ENCODE measurements at places on chromosomes 2 and 18.
A peak's percentile ranks its signal among the peaks of the same experiment; 100 is the strongest.

GRCh38 chr2:118779362-118779761 lies 68.1 kb downstream of the EN1 start:
- DNase-seq = no peak

- DNase-seq = no peak
These were observed 27.8 kb downstream of the KIF5C start for GRCh38 chr2:148902798-148903197.

- DNase-seq = no peak
These were observed 63.7 kb downstream of the EIPR1 start for GRCh38 chr2:3313781-3314375.

- DNase-seq = peak; percentile 33
These were observed 784 bp downstream of the ROCK1 start for GRCh38 chr18:21110713-21111345.

DNA sequence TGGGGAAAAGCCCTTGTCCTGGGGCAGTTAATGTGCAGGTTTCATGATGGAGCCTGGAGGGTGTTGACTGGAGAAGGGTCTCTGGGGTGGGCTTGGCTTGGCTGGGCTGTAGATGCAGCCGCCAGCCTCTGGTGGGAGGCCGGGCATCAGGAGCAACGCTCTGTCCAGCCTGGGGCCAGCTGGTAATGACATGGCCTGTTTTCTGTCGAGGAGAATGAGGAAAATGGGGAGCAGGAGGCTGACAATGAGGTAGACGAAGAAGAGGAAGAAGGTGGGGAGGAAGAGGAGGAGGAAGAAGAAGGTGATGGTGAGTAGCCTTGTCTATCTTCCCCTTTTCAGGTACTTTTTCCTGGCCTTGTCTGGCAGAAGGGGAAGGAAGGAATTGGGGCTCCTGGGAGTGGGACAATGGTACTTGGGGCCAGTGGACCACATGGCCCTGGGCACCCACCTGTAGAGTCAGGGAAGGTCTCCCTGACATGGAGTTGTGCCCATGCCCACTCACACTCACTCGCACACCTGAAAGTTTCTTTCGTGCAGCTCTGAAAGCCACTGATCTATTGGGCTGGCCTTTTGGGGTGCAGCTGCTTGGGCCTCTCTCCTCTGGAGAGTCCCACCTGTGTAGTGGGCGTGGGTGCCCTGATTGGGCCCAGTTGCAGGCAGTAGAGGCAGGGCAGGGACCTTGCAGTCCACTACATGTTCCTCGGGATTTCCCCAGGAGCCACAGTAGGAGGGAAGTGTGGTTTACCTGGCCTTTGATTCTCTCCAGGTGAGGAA lies 3.5 kb downstream of the PTMA start:
- no peak for DNase-seq

- no peak for DNase-seq
These were observed 91.3 kb downstream of the TLK1 start for GRCh38 chr2:171069286-171069956.

DNA sequence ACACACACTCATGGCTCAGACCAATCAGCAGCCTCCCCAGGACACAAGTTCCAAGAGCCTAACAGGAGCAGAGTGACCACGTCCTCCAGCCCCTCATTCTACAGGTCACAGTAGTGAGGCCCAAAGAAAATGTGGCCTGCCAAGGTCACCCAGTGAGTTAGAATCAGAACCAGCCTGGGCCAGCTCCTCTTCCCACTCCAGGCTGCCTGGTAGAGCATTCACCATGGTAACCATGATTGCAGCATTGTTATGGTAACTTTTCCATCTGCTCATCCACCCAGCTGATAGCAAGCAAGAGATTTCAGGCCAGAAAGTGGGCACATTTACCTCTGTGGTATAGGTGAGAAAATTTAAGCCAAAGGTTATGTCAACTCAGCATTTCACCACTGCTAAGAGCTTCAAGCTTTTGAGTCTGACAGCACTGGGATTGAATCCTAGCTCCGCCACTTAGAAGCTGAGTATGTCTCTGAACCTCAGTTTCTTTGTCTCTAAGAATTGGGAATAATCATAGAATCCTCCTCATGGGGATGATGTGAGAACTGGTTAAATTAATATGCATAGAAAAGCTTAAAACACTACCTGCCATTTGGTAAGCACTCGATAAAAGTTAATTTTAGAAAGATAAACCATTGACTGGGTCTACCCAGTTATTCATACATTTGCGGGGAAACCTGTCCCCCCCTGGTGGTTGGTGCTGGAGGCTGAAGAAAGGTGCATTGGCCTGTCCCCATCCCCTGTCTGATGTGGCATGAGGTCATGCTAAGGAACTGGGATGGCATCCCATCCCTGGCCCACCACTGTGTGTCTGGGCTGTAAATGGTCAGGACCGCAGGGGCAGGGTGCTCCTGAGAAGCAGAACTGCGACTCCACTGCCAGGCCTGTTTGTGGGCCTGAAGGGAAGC lies 181.5 kb downstream of the KLHL29 start:
- DNase-seq = no peak

DNA sequence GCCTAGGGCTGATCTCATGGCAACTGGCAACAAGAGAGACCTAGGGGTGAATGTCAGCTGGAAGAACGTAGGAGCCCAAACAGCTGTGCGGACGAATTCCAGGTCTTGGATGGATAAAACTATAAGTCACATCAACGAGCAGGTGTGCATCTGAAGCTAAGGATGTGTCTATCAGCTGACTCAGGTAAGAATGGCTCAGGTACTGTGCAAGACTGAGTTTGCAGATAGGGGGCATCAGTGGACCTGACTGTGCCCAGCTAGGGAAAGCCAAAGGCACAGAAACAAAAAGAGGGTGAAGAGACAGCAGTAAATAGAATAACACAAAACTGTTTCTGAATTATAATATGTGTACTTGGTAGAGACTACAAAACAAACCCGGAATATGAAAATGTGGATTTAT lies 357.3 kb downstream of the ZEB2 start:
- no peak for DNase-seq

DNA sequence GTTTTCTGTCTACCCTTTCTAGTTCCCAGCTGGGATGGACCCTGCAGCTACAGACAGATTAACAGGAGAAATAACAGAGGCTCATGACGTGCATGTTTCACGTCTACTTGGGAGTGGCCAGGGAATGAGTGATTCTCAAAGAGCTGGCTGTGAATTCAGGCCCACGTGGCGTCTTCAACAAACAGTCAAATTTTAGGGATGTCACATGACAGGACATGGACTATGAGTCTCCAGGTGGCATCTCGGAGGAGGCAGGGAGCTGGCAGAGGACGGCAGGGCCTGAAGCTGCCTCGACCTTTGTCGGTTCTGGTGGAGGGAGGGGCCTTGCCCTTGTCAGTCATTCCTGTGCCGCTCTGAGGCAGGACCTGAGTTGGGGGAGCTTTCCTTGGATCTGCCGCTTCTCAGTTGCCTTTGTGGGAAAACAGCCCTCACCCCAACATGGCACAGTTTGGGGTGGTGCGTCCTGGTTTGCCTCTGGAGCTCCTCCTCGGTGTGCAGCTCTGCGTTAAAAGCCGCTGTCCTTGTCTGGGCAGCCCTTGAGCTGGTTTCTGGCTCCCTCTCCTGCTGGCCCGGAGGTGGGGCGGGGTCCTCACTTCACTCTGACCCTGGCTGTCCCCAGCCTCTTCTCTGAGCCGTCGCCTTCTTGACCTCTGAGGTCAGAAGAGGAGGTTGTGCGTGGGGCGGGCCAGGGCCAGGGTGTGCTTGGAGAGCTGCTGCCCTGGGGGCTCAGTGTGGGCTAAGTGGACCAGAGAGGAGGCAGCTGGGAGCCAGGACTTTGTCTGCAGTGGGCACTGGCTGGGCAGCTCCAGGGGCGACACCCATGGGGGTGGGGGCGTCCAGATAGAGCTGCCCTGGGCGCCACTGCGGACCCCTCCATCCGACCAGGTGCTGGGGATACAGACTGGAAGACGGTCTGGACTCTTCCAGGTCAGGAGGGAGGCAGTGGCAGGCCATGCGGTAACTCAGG lies 12.1 kb upstream of the GAL3ST2 start:
- DNase-seq = no peak

- DNase-seq = no peak
These were observed 113.6 kb downstream of the MSH2 start for GRCh38 chr2:47516360-47517104.

- no peak for DNase-seq
These were observed 21.5 kb upstream of the REEP1 start for GRCh38 chr2:86358957-86359356.

DNA sequence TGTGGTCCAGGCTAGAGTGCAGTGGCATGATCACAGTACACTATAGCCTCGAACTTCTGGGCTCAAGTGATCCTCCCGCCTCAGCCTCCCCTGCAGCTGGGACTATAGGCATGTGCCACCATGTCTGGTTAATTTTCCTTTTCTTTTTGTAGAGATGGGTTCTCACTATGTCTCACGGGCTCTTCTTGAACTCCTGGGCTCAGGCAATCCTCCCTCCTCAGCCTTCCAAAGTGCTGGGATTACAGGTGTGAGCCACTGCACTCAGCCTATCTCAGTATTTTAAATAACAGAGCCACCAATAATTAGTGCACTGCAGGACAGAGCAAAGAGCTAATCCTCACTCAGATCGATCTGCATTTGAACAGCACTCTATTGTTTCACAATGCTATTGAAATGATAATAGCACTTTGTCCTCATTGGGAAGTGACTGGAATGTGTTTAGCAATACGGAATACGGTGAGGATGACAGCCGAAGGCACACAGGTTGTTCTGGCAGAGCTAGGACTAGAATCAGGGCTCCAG lies 335.9 kb downstream of the DLGAP1 start:
- no peak for DNase-seq

DNA sequence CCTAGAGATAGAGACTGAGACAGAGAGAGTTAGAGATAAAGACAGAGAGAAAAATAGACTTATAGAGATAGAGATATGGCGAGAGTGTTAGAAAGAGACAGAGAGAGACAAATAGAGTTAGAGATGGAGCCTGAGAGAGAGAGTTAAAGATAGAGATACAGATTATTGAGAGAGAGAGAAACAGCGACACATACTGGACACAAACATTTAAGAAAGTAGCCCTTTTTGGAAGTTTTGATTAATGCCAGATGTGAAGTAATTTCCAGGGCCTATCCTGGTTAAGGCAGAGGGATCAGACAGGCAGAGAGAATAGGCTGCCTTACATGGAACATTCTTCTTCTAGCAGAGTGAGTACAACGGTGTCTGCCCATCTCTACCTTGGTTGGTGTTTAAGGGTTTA lies 311.6 kb upstream of the CDH7 start:
- DNase-seq = peak; percentile 22

DNA sequence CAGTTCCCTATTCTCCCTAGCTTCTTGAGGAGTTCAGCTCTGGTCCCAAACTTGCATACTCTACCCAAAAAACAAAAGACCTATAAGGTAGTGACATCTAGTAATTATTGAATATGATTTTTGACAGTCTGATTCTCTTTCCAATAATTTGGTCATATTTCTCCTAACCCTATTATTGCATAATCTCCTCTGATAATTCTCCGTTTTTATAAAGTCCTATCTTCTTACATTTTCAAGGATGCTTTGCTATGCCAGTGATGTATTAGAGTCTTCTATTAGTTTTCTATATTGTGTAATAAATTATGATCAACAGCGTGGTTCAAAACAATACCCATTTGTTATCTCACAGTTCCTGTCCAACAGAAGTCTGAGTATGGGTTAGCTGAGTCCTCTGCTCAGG lies 426.3 kb downstream of the BCL11A start:
- DNase-seq = no peak

DNA sequence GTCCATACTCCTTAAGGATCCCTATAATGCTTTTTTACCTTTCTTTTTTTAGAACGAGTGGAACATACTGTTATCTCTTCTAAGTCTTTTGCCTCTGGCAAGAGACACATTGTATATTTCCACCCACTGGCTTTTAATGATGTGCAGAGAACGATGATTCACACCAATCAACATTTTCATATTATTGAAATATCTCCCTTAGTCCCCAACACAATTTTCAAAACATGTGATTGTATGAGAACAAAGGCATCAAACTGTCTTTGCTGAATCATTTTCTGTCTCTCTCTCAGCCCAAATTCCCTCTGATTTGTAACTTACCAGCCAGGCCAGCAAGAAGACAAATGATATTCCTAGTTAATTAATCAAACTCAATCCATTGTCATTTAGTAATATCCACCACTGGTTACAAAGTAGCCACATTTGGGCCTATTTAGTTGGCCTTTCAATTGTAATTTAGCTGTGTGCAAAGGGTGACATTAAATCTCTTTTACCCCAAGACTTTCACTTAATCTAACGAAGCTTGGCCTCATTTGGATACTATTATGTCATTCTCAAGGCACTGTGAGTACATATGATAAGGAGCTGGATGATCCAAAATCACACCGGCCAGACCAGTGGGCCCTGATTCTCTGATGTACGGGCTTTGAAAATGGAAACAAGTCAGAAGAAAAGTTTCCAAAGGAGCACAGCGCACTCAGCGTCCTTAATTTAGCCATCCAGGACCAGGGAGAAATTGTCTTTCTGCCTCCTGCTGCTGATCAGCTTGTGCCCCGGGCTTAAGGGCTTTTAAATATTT lies 185.1 kb downstream of the SCG2 start:
- no peak for DNase-seq

- DNase-seq = no peak
These were observed 841.0 kb upstream of the PIK3C3 start for GRCh38 chr18:41113885-41114482.

DNA sequence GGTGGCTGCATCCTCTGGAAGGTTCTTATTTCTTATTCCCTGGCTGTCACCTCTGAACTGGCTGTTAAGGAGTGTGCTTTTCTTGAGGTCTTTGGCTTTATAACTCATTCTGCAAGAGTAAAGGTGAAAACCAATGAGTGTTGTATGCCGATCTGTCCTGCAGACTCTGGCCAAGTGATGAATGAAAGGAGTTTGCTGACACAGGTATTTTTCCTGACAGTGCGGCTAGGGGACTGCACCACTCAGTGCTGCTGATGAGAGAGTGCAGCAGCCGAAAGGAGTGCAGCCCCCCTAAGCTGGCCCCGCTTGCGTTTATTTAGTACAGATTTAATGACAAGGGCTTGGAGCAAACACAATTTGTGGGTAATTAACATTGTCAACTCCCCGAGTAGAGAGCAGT lies 41.8 kb downstream of the RAB6D start:
- no peak for DNase-seq

DNA sequence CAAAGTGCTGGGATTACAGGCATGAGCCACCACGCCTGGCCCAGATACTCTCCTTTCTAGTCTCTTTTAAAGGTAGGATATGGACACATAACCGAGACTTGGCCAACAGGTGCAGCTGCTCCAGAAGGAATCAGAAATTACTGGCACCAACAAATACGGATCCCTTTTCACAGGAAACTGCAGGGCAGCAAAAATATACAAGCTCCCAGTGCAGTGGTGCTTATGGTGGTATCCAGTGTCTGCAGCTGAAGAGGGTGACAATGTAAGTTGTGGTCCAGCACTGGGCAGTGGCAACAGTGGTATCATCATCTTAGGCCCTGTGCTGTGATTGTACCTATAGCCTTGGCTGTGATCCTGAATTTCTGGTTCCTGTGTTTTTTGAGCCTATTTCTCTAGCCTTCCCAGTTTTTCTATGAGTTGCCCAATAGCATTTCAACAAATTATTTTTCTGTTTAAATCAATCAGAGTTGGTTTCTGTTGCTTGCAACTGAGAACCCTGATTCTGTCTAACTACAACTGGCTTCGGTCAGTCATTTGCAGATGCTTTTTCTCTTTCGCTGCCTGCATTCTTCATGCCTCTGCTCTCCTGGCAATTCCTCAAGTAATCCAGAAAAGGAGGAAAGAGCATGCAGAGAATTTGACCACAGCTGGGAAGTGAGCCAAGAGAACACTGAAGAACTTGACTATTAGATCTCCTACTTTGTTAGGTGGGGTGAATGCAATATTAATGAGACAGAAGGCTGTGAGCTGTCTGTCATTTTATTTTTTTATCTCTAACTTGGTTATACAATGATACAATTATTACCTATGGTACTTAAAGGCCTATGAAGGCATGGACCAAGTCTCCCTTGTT lies 30.8 kb upstream of the EML4 start:
- DNase-seq = no peak

All from muscle of back (tissue), 13 donors.